ENCODE measurements at places on chromosomes 1 and 21. TPM values are rescaled to one million over a fixed set of nuclear protein-coding genes. Genes with fewer than 3 reads are reported as not detected.

Gene CDCA8
- polyA plus RNA-seq, result 0.64 TPM

GRCh38 chr1:193309936-193310475 is 123.6 kb upstream of the B3GALT2 start:
- H3K4me1 ChIP-seq, result no peaks in the 10 kb centered on the region
- no peak overlapping the region for H3K4me3 ChIP-seq
- H3K27me3 ChIP-seq, result no peaks in the 10 kb centered on the region
- no peak for DNase-seq
- no peaks in the 10 kb centered on the region for H3K36me3 ChIP-seq

GRCh38 chr1:47738560-47739182 is 258.5 kb downstream of the TRABD2B start:
- no peaks in the 10 kb centered on the region for H3K4me1 ChIP-seq
- H3K27ac ChIP-seq, result no peak overlapping the region
- peak; percentile 54 for DNase-seq
- peaks cover 11% of the 10 kb centered on the region for H3K27me3 ChIP-seq
- H3K36me3 ChIP-seq, result no peaks in the 10 kb centered on the region

GRCh38 chr1:20496241-20496661 is 10.2 kb upstream of the CAMK2N1 start:
- H3K27ac ChIP-seq, result no peak overlapping the region
- no peaks in the 10 kb centered on the region for H3K36me3 ChIP-seq
- H3K4me3 ChIP-seq, result no peak overlapping the region
- DNase-seq, result no peak
- peaks cover 12% of the 10 kb centered on the region for H3K4me1 ChIP-seq

Gene ACKR1
- 6.8 TPM for polyA plus RNA-seq

GRCh38 chr1:243325305-243325890 is 69.6 kb downstream of the SDCCAG8 start:
- H3K4me3 ChIP-seq, result no peak overlapping the region
- H3K27ac ChIP-seq, result no peak overlapping the region
- H3K36me3 ChIP-seq, result peaks cover under 1% of the 10 kb centered on the region
- H3K27me3 ChIP-seq, result no peaks in the 10 kb centered on the region

DNA sequence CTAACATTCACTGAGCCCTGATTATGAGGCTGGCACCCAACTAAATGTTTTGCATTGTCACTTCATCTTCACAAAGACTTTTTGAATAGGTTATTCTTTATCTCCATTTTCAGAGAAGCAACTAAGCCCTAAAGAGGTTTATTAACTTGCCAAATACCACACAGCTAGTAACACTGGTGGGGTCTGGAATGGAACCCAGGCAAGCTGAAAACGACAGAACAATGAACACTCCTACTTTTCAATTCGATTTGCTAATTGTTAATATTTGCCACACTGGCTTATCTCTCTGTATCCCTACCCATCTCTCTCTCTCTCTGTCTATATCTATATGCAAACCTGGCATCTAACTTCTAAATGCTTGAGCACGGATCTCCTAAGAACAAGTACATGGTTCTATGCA is 40.6 kb downstream of the MRPL39 start:
- no peak overlapping the region for H3K4me3 ChIP-seq
- H3K4me1 ChIP-seq, result no peaks in the 10 kb centered on the region

GRCh38 chr1:227937838-227938145 is 9.9 kb downstream of the WNT9A start:
- no peak overlapping the region for H3K27ac ChIP-seq
- no peak for DNase-seq
- no peak overlapping the region for H3K4me3 ChIP-seq

DNA sequence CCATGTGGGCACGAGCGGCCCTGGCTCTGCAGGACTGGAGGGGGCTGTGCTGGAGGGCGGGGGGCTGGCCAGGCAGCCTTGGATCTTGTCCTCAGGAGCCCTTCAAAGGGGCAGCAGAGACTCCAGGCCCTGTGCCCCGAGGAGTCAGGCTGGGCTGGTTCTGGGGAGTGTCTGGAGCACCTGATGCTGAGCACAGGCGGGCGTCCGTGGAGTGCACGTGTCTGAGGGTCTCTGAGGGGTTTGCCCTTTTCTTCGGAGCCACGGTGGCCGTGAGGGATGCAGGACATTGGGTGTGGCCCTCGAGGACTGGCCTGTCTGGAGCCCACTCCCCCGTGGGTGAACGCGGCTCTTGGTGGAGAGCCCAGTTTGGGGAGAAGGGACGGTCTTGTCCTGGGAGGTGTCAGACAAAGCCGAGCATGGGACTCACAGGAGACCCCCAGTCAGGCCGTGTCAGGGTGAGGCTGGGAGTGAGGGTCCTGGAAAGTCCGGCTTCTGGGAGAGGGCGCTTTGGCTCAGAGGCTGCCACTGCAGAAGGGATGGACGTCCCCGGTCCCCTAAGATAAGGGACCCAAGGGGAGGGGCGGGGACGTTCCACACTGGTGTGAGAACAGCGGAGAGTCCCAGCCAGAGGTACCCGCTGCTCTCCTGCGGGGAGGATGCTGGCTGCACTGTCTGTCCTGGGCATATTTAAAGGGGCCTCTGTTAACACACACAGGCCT is 60.8 kb downstream of the COL18A1 start:
- peaks cover 7% of the 10 kb centered on the region for H3K4me1 ChIP-seq
- no peaks in the 10 kb centered on the region for H3K27me3 ChIP-seq

DNA sequence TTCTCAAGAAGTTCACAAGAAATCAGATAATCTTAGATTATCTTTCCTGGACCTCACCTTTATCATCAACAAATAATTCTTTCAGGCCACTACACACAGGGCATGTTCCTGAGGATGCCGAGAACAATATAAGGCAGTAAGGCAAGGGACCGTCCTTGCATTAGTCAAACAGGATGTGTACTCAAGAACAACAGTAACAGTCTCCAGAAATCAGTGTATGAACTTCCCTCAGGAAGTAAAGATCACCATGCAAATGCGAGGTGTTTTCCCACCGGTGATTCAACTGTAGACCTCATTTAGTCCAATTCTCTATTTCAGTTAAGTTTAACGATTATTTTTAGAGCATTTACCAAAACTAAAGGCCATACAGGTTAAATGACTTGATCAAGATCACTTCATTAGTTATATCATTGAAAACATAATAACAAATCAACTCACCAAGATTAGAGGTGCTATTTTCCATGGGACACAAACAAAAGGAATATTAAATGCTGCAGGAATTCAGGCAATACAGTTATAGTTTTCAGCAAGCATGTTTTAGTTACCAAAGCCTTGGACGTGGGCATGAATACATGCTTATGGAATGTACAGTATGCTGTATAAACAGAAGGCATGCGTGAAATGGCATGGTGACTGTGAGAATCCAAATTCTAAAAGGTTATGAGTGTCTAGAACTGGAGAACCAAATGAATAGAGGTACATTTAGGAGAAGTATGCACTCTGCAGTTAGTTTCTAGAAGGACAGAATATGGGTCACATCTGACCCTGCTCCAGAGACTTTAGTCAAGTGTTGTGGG is 145.2 kb downstream of the TNR start:
- H3K4me3 ChIP-seq, result no peak overlapping the region
- H3K27me3 ChIP-seq, result peaks cover 21% of the 10 kb centered on the region
- no peak for DNase-seq
- no peaks in the 10 kb centered on the region for H3K4me1 ChIP-seq

DNA sequence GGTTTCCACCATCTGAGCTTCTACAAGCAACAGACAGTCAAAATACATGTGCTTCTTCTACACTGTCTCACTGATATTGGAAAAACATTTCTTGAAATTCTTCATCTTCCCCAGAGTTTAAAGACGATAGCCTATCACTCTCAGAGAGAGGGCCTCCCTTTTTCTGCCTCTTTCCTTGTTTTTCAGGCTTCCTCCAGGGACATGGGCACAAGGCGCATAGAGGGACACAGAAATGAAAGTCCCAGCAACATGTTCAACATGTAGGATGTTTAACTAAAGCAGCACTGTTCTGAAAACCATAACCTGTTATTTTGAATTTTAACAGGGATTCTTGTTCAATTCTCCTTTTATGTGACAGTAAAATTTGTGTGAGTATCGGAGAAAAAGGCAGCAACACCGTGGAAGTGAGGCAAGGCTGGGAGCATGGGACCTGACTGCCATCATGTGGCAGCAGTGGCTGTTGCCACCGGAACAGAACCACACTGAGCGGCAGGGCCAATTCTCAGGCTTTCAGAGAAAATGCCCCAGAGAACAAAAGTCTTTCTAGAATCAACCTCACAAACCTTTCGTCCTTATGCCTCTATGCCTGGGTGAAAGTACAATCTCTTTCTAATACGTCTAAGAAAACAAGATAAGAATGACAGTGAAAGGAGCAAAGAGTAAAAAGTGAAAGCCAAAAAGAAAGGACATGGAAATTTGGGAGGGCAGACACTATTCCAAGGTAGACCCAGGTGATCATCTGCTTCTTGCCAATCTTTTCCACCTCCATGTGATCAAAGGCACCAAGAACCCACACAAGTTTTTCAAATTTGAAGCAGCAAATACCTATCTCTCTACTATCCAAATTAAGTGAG is 54.5 kb downstream of the PCNX2 start:
- peak; percentile 72 for DNase-seq
- no peak overlapping the region for H3K27ac ChIP-seq
- no peak overlapping the region for H3K4me3 ChIP-seq
- no peaks in the 10 kb centered on the region for H3K36me3 ChIP-seq
- no peaks in the 10 kb centered on the region for H3K27me3 ChIP-seq
- peaks cover 16% of the 10 kb centered on the region for H3K4me1 ChIP-seq

Gene ZSWIM5
- 5.0 TPM for polyA plus RNA-seq

DNA sequence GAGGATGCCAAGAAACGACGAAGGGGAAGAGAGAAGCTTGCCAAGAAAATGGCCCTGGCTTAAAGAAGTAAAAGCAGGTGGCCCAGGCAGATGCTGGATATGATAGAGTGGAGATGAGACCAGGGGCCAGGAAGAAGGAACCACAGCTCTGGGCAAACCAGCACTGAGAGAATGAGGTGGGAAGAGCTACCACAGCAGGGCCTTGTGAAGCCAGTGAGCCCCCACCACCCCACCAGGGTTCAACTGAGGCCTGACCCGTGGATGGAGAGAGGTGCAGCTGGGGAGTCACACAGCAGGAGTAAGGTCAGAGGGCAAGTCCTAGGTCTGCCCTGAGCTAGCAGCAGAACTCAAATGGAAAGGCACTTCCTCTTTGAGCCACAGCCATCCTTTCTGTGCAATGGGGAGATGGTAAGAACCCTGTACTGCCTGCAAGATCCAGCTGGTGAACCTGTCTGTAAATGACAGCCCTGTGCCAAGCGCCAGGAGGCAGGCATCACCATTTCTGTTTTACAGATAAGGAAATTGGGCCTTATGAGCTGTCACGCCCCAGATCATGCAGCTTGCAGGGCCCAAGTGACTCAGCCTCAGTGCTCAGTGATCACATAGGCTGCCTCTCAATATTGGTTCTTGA is 8.5 kb downstream of the SH3BGRL3 start:
- DNase-seq, result no peak
- H3K4me3 ChIP-seq, result no peak overlapping the region

DNA sequence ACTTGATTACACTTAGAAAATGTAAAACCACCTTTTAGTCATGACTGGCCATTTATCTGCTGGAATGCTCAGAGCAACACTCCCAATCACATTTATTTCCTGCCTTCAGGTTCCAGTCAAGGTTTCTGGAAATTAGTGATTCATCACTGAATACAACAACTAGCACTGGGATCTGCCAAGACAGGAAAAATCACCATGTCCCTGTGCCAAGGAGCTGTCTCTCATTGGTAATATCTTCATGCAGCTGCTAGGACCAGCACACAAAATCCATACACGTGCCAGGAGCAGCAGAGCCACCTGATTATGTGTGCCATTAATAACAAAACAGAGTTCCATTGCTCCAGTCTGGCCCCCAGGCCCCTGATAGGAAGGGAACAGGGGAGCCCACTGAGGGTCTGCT is 194.6 kb downstream of the TNR start:
- DNase-seq, result peak; percentile 27
- peaks cover 4% of the 10 kb centered on the region for H3K27me3 ChIP-seq
- H3K36me3 ChIP-seq, result no peaks in the 10 kb centered on the region
- H3K27ac ChIP-seq, result no peak overlapping the region
- no peak overlapping the region for H3K4me3 ChIP-seq

DNA sequence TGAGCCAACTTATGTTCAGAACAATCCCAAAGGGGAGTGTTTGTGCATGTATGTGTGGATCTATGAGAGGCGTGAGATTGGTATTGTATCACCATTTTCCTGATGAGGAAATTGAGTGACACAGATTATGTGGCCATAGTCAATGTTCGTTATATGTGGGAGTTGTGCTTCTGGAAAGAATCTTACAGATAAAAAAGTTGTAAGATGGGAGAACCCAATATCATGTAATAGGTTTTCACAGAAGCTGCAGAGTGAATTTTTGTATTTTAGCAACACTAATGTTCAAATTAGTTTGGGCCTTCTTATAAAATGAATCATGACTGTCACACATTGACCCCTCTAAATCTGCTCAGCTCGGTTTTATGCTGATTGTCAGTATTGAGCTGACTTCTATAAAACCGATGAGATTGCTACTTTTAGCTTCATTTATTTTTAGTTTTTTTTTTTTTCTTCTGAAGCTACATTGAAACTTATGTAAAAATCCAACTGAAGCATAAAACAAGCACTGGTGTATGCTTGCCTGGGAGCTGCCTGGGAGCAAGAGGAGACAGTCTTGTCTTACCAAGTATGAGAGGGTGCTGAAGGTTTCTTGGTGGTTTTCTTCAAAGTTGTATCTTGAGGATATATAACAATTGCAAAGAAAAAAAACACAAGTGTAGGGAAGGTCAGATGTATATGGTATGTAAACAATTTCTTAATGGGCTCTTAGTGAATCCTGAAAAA is 4.1 kb downstream of the RWDD3 start:
- no peaks in the 10 kb centered on the region for H3K36me3 ChIP-seq
- no peaks in the 10 kb centered on the region for H3K27me3 ChIP-seq
- no peaks in the 10 kb centered on the region for H3K4me1 ChIP-seq
- H3K4me3 ChIP-seq, result no peak overlapping the region
- H3K27ac ChIP-seq, result no peak overlapping the region

- peaks cover 74% of the 10 kb centered on the region for H3K27me3 ChIP-seq
- no peak for DNase-seq
- H3K36me3 ChIP-seq, result no peaks in the 10 kb centered on the region
- H3K27ac ChIP-seq, result no peak overlapping the region
- H3K4me3 ChIP-seq, result no peak overlapping the region
Observed at GRCh38 chr1:228060458-228061190, 21.9 kb upstream of the ARF1 start.

DNA sequence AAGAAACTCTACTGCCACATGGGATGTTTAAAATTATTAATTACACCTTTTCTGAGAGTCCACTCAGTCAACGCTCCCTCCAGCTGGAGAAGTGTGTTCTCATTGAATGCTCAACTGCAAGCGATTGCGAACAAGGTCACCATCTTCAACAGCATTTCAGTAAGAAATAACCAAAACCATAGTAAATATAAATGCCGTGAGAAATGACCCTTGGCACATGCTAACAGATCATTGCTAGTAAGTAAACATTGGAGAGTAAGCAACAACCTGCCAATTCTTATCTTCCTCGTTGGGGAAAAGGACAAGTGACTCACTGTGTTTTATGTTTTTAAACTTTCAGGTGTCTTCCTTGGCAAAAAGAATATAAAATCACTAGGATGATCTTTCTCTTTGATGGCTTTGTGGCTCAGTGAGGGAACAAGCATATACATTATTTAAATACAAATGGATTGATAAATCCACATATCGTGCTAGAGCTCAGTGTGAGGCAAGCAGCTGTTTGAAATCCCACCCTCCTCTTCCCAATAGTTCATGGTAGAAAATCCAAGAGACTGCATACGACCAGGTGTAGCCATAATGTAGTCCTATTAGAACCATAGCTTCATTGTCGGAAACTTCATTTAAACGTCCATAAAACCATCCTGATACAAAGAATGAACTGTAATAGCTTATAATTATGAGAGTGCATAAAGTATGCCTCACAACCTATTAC is 214.6 kb downstream of the GRIK1 start:
- DNase-seq, result no peak
- H3K4me1 ChIP-seq, result no peaks in the 10 kb centered on the region
- no peak overlapping the region for H3K4me3 ChIP-seq
- no peak overlapping the region for H3K27ac ChIP-seq
- no peaks in the 10 kb centered on the region for H3K36me3 ChIP-seq
- H3K27me3 ChIP-seq, result peaks cover 6% of the 10 kb centered on the region

Gene ZMYM1
- polyA plus RNA-seq, result 3.7 TPM
